ENCODE measurements at places on chromosomes 3 and 15.

GRCh38 chr3:116591236-116591635, 118.3 kb upstream of the TUSC7 start:
- no peak for DNase-seq

DNA sequence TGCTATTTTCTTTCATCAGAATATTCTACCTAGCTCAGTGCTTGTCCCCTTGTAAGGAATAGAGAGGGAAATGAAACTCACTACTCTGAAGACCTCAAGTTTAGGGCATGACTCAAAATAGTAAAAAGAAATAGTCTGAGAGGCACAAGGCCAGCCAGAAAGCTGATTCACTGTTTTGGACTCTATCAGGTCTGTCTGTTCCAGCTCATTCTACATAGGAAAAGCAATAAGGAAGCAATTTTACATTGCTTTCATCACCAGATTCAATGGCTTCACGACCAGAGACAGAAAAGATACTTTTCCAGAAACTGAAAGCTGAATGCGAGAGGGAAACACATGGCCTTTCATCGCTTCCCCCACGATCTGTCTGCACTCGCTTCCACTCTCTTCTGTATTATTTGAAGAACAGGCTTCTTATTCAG, 276.0 kb downstream of the GBE1 start:
- no peak for DNase-seq

- DNase-seq = no peak
Measured at GRCh38 chr15:47661661-47662180, 55.6 kb upstream of the SEMA6D start.

DNA sequence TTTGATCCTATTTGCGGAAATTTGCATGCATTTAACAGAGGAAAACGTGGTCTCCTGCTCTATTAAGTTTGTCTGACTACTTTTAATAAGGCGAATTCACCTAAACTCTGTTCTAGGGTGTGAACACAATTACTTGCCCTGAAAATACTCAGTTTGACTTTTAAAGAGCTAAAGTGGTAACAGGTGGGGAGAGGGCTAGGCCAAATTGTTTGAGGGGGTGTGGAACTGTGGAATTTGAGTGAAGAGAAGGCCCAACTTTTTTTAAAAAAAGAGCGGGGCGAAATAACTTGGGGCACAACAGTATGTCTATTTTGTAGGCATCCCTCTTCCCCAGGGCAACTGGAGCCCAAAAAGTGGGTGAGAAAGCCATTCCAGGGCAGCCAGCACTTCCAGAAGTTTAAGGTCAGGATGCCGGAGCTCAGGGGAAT, 580 bp upstream of the FXR1 start:
- no peak for DNase-seq

DNA sequence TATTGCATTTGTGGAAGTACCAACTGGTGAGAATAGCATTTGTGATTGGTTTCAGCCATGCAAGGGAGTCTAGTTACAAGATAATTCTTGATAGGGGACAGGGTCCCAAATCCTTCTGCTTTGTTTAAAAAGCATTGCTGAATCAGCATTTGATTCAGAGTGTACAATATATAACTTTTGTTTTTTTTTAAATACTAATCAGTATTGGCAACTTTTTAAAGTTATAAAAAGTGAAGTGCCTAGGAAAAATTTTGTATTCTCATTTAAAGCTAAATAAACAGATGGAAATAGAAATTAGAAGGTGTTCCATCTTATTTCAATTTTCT, 75.4 kb upstream of the SLC25A26 start:
- no peak for DNase-seq

DNA sequence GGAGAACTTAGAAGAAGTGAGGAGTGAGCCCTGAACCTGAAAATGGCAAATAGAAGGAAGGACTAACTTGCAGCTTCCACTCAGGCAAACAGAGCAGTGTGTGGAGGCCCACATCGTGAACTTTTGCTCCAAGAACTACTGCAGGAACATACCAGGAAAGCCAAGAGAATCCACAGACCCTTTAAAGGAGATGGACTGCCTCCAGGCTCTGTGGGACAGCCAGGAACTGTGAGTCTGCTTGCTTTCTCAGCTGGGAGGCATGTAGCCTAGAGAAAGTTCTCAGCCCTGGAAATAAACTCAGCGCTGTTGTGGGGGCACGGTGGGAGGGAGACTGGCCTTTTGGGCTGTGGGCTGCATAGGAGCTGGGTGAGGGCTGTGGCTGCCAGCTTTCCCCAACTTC, 93.0 kb downstream of the SNRK start:
- no peak for DNase-seq

DNA sequence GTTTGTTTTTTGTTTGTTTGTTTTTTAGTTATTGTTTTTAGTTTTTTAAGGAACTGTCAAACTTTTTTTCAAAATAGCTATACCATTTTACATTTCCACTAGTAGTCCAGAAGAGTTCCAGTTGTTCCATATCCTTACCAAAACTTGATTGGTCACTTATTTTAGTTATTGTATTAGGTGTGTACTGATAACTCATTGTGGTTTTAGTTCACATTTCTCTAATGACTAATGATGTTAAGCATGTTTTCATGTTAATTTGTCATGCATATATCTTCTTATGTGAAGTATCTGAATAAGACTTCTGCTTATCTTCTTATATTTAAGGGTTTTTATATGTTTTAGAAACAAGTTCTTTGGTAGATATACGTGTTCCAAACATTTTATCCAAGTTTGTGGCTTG, 89.5 kb downstream of the CD200R1L start:
- no peak for DNase-seq
